Testis (tissue), 5 donors: ENCODE measurements at places on chromosomes 3 and 15. TPM values are rescaled to one million over a fixed set of nuclear protein-coding genes. Genes with fewer than 3 reads are reported as not detected.

DNA sequence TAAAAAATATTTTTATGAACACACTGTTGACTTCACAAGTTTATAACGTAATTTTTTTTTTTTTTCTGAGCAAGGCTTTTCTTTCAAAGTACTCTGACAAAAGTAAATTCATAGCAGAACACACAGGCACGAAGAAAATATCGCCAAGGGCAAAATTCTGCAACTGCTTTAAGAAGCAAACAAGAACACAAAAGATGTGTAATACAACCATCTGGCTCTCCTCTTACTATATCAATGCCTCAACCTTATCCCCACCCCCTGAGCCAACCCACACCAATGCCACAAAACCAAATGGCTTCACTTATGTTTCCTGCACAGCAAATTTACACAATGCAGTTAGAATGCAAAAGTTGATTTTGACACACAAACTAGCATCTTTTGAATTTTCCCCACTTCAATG is 274.2 kb downstream of the FOXP1 start:
- DNase-seq = no peak

DNA sequence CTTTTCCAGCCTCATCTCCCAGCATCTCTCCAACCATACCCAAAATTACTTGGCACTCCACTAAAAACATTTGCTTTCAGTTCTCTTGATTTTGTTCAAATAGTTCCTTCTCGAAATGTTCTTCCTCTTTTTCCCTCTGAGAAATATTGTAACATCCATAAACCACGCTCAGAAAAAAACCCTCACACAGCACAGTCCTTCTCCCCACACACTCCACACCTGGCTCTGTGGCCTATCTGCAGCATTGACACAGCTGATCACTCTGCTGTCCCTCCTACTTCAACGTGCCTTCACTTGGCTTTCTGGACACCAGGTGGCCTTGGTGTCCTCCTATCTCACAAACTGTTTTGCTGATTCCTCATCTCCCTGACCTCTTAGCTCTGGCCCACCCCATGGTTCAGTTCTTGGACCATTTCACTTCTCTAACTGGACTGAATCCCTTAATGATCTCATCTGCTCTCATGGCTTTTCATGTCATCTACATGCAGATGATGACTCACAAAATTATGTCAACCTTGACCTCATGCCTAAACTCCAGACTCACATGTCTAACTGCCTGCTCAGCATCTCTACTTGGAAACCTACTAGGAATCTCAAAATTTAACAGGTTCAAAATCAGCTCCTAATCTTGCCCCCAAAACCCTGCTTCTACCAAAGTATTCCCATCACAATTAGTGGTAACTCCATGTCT is 93.3 kb downstream of the TRIM42 start:
- DNase-seq = no peak

GRCh38 chr3:11600501-11601282 is 43.0 kb downstream of the VGLL4 start:
- DNase-seq = peak; percentile 82

DNA sequence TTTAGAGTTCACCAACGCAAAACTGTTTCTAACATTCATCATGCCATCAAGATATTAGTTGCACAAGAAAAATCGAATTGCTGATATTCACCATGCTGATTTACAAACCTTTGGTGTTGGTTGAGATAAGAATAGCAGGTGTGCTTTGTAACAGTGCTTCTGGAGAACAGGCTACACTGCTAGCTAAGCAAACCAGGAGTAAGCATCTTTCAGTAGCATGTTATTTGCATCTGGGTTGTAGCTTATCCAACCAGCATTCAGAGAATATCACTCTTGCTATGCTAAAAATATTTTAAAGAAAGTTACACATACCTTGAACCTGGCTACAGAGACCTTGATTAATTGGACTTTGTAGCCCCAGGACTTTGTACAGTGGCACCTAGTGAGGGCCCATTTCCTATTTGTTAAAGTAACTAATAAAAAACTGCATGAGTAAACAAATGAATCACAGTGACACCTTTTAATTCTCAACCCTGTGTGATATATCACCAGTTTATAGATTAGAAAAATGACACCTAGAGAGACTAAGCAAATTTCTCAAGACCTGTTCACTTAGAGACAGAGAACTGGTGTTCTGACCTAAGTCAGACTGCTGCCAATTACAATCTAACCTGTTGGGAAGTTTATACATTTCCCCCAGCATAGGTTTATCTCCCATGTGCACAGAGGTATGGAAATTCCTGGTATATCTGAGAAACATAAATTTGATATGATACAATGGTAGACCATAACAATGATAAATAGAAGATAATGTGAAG is 435.5 kb upstream of the TGFBR2 start:
- DNase-seq = no peak

- DNase-seq = no peak
These were observed 15.7 kb upstream of the VEPH1 start for GRCh38 chr3:157518881-157519280.

- DNase-seq = no peak
These were observed 2.4 kb downstream of the RPL39L start for GRCh38 chr3:187136936-187137335.

- DNase-seq = no peak
These were observed 27.0 kb upstream of the PRR23E start for GRCh38 chr3:127165694-127166485.

DNA sequence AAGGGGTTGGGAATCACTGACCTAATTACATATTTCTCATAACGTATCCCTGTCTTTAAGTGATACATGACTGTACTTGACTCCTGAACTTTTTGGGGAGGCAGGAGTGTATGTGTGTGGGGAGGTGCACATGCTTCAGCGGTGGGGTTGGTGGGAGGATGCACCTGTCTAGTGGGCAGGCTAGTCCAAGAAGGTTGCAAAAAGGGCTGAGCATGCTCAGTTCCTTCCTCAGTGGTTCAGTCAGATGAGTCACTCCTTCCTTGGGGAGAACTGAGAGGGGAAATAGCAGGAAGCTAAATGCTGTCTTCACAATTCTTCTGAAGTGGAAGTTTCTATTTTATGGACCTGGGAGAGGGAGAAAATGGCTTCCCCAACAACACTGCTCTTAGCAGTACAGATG is 24.6 kb upstream of the AP4E1 start:
- DNase-seq = no peak

DNA sequence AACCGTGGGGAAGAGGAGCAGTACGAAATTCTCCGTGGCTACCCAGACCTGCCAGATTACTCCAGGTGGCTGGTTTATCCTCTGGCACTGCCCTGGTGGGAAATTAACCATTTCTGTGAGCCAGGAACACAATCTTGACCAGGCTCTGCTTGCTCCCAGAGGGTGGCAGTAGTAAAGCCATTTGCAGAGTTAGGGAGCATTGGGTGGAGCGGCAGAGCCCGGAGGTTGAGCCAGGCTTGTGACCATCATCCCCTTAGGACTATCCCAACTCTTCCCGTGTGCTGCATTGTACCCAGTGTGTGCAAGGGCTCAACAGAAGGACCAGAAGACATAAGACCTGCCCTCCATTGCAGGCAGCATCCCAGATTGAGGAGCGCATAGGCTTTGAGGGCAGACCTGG is 5.3 kb downstream of the KNG1 start:
- no peak for DNase-seq

GRCh38 chr3:25597535-25598101 is 67.1 kb downstream of the TOP2B start:
- no peak for DNase-seq

DNA sequence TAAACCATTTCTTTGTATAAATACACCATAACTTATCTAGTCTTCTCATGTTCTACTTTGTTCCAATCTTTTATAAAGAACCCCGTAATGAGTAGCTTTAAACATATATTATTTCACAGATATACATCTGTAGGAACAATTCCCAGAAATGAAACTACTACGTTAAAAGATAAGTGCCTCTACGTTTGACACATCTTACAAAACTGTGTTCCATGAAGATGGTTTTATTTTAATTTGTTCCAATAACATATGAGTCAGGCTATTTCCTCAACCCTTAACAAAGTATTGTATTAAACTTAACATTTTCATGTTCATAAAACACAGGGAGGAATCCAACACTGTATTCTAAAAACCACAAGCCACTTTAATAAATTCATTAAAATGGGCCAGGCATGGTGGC is 52.9 kb downstream of the TRPM7 start:
- DNase-seq = no peak

- no peak for DNase-seq
These were observed 564.7 kb downstream of the FOXP1 start for GRCh38 chr3:71018799-71019198.

GRCh38 chr15:72077950-72078349 is 40.0 kb downstream of the MYO9A start:
- DNase-seq = no peak

- DNase-seq = no peak
These were observed 105.9 kb downstream of the DUT start for GRCh38 chr15:48437178-48437577.

- peak; percentile 26 for DNase-seq
These were observed 480 bp downstream of the CHRNA7 start for GRCh38 chr15:32030795-32031194.

GRCh38 chr15:27808182-27808581 is 290.9 kb downstream of the OCA2 start:
- no peak for DNase-seq

Gene SHF
- polyA plus RNA-seq = 13.2 TPM

Gene HESX1
- polyA plus RNA-seq = 6.4 TPM

Gene PPP1R14D
- polyA plus RNA-seq = not detected

Gene DNAJC19
- 32.1 TPM for polyA plus RNA-seq

Gene KCNMB3
- polyA plus RNA-seq = 7.1 TPM

Gene SAMD7
- polyA plus RNA-seq = 0.25 TPM
